Choroid plexus epithelial cell (primary cell): ENCODE measurements at places on chromosomes 2 and 18.

GRCh38 chr2:3324404-3325281 is 53.0 kb downstream of the EIPR1 start:
- no peak for DNase-seq

DNA sequence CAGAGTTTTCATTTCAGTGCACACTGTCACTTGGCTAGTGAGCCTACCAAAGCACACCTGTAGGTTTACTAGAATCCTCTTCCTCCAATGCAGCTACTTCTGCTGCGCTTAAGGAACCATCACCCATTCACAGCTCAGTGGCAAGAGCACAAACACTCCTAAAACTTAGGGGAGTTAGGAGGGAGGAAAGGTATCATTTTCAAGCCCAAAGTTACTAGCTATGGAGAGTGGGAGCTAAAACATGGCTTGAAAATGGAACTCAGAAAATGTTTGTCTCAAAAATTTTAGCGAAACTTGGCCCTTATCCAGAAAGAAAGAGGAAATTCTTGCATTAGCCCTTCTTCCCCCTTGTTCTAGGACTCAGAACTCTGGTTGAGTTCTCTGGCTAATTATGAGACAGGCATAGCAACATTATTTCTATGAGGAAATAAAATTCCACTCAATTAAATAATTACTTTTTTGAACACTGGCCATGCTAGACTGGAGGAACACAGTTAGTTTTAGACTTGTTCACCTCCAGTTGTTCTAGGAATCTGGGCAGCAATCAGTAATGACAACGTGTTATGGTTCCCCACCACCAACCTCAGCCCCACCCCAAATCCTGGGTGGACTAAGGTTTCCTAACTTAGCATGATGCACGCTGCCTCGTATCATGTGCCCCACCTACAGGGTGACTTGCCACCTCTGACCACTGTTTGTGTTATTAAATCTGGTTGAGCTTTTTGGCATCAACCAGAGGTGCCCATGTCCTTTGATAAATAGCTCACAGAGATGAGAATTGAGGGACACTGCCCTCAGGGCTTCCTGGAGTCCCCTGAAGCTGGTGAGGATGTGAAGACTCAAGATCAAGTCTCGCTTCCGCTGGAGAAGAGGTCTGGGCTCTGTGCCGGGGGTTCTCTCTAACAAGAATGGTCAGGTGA is 32.8 kb downstream of the LPIN2 start:
- DNase-seq = no peak

DNA sequence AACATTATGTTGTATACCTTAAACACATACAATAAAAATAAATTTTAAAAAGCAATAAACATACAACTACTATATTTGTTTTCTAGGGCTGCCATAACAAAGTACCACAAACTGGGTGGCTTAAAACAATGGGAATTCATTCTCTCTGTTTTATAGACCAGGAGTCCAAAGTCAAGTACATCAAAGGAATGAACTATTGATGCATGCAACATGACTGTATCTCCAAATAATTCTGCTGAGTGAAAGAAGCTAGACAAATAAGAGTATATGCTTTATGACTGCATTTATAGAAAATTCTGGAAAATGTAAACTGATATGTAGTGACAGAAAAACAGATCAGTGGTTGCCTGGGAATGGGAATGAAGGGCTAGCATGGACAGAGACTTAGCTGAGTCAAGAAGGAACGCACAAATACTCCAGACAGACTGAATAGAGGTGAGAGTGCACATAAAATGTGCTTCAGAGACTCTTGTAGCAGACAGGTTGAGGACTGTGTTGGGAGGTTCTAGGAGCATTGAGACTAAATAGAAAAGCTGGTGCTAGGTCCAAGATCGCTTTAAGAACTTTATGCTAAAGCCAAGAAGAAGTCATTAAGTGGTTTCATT is 11.0 kb upstream of the PLA2R1 start:
- DNase-seq = peak; percentile 63

DNA sequence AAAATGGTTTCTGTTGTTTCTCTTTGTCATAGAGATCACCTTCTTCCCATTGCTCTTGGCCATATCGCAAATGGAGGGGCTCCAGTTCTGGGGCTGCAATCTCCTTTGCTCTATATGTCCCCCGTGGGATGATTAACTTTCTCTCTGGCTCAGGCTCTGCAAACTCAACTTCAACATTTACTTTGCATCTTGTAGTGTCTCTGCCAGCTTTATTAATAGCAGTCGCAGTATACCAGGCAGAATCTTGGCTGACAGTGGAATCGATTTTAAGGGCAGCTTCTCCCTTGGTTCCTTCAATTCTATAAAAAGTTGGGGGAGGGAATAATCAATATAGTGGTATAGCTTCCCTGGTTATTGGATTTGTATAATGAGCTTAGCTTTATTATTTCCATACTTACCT is 30.5 kb downstream of the TTN start:
- DNase-seq = no peak

- DNase-seq = peak; percentile 17
Observed at GRCh38 chr18:58009166-58009565, 34.9 kb upstream of the NEDD4L start.

GRCh38 chr2:222998459-222998858 is 53.5 kb upstream of the KCNE4 start:
- no peak for DNase-seq

- no peak for DNase-seq
Observed at GRCh38 chr2:112642966-112643365, 2.8 kb upstream of the SLC20A1 start.

- DNase-seq = peak; percentile 28
Observed at GRCh38 chr2:148305476-148305875, 284.6 kb downstream of the MBD5 start.

DNA sequence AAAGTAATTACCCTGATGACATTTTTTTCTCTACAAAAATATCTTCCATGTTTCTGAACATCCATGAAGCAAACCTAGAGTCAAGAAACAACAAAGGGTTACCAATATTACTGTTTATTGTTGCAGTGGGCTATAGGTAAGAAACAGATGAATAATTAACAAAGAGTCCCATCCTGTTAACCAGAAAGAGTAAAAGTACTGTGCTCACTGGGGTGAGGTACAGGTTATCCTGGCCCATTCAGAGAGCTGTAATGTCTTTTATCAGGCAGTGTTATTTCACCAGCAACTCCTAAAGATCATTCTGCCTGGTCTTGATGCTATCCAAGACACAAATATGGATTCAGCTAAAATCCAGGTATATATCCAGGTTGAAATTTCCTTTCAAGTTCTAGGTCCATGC is 754.9 kb downstream of the SATB2 start:
- DNase-seq = no peak

- DNase-seq = no peak
Observed at GRCh38 chr2:155309483-155309882, 611.0 kb downstream of the KCNJ3 start.

DNA sequence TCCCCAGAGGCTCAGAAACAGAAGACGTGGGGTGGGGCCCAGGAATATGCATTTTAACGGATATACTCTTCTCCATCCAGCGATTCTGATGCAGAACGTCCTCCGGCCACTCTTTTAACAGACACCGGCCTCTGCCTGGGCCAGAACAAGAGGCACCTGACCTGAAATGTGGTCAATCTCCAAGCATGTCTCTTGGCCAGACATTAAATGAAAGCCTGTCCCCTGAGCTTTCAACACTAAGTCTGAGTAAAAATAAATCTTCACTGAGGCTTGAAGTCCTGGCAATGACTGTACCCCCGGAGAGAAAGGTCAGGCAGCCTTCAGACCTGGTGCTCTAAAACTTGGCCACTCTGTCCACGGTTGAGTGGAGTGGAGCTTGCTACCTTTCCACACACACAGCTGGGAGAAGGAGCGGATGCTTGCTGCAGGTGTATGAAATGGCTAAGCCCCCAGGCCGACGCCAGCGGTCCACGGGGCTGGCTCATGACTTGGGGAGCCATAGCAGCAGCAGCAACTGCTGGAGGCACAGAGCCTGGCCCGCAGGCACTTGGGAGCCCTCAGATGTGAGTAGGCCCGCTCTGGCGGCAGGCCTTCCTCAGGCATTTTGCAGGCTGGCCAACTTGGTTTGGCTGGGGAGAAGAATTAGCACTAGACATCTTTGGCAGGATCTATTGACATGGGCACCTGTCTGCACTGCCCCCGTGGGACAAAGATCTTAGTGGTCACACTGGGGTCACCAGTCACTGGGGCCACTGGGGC is 79.7 kb downstream of the TMEM17 start:
- DNase-seq = no peak

GRCh38 chr2:48343571-48344440 is 186.1 kb upstream of the STON1 start:
- DNase-seq = peak; percentile 93

- DNase-seq = no peak
Observed at GRCh38 chr2:22290302-22290701, 1094.7 kb upstream of the KLHL29 start.

DNA sequence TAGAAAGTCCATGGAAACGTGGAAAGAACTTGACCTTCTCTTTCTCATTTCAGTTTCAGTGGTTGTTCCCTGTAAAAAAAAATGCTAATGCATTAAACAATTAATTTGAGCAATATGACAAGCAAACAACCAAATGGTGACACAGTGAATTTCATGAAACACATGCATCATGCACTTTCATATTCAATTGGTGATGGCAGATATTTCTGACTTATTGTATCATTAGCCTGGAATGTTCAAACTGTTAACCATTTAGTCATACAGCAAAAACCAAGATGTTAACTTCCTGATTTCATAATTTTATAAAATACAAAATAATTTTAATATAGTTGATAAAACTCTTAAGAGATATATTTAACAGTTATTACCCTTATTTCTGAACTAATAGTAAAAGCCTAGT is 85.5 kb downstream of the SCN1A start:
- DNase-seq = peak; percentile 40

DNA sequence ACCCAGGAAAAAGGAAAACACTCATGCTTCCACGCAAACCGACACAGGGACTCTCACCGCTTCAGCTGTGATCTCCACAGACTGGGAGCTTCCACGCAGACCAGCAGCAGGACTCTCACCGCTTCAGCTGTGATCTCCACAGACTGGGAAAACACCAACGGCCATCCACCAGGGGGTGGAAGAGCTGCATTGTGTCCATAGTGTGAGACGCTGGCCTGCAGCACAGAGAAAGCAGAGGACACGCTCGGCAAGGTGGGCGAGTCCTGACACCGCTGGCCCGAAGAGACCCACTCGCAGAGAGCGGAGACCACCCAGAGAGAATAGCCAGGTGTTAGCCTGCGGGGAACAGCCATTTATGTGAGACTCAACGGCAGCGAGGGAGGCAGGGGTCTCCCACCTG is 42.5 kb upstream of the NFATC1 start:
- peak; percentile 43 for DNase-seq
